Spinal cord (tissue), 10 donors: ENCODE measurements at places on chromosomes 2 and 18. TPM values are rescaled to one million over a fixed set of nuclear protein-coding genes. Genes with fewer than 3 reads are reported as not detected.

The TRAPPC8 gene
- polyA plus RNA-seq = 44.9 TPM

The DSG1 gene
- polyA plus RNA-seq = not detected

The CCDC68 gene
- 3.3 TPM for polyA plus RNA-seq

The PPP1CB gene
- polyA plus RNA-seq = 149 TPM

The SERPINB10 gene
- not detected for polyA plus RNA-seq

The MGAT4A gene
- 33.2 TPM for polyA plus RNA-seq

The DPYSL5 gene
- polyA plus RNA-seq = 225 TPM

The TDRD15 gene
- polyA plus RNA-seq = 0.48 TPM

The NR4A2 gene
- 7.6 TPM for polyA plus RNA-seq

The HYCC2 gene
- 20.5 TPM for polyA plus RNA-seq

The ALKAL2 gene
- polyA plus RNA-seq = 5.3 TPM

The ZBTB14 gene
- 18.9 TPM for polyA plus RNA-seq

The FAM98A gene
- polyA plus RNA-seq = 44.4 TPM

The GREB1 gene
- 24.3 TPM for polyA plus RNA-seq

The CTNNA2 gene
- 75.5 TPM for polyA plus RNA-seq

The MATN3 gene
- 4.6 TPM for polyA plus RNA-seq

The BBS5 gene
- 18.8 TPM for polyA plus RNA-seq

The CSRNP3 gene
- 37.7 TPM for polyA plus RNA-seq

The SOX11 gene
- 74.0 TPM for polyA plus RNA-seq

The ACTG2 gene
- 6.9 TPM for polyA plus RNA-seq

The SERPINB3 gene
- polyA plus RNA-seq = not detected

The PRKRA gene
- polyA plus RNA-seq = 92.7 TPM

The ADAM17 gene
- polyA plus RNA-seq = 39.2 TPM

The USP40 gene
- polyA plus RNA-seq = 29.4 TPM

The SKA1 gene
- polyA plus RNA-seq = 3.5 TPM

The PROKR1 gene
- polyA plus RNA-seq = 5.0 TPM

The MERTK gene
- 15.8 TPM for polyA plus RNA-seq

The SLC38A11 gene
- polyA plus RNA-seq = 2.2 TPM

The DNAJC5G gene
- 0.48 TPM for polyA plus RNA-seq

The IL36RN gene
- polyA plus RNA-seq = not detected

The PLCL1 gene
- polyA plus RNA-seq = 9.5 TPM

The AP1S3 gene
- 4.8 TPM for polyA plus RNA-seq

The RTP5 gene
- 30.2 TPM for polyA plus RNA-seq

The WDFY1 gene
- polyA plus RNA-seq = 36.4 TPM

The HES6 gene
- 114 TPM for polyA plus RNA-seq

The PGAP1 gene
- 29.0 TPM for polyA plus RNA-seq

The ANO7 gene
- 1.9 TPM for polyA plus RNA-seq

The LHCGR gene
- 0.44 TPM for polyA plus RNA-seq

The CYBRD1 gene
- 20.7 TPM for polyA plus RNA-seq

The ZSWIM2 gene
- 0.20 TPM for polyA plus RNA-seq

The SAG gene
- 0.51 TPM for polyA plus RNA-seq

The SLC4A5 gene
- polyA plus RNA-seq = 3.9 TPM

The SOWAHC gene
- polyA plus RNA-seq = 16.8 TPM

The MPV17 gene
- polyA plus RNA-seq = 108 TPM

The KLHL14 gene
- polyA plus RNA-seq = 12.5 TPM

The KIAA2012 gene
- 5.4 TPM for polyA plus RNA-seq

The SEMA4C gene
- 71.8 TPM for polyA plus RNA-seq

The MOGAT1 gene
- 0.20 TPM for polyA plus RNA-seq

The LCT gene
- polyA plus RNA-seq = 0.08 TPM

The CHRND gene
- polyA plus RNA-seq = 0.74 TPM

The LOXHD1 gene
- 0.14 TPM for polyA plus RNA-seq

The RBM44 gene
- polyA plus RNA-seq = 0.65 TPM

The DAW1 gene
- polyA plus RNA-seq = 8.7 TPM

The REG3A gene
- polyA plus RNA-seq = not detected

The ERICH2 gene
- 5.0 TPM for polyA plus RNA-seq

The GKN2 gene
- not detected for polyA plus RNA-seq
